DMS153 (cell line): ENCODE measurements at places on chromosomes 16 and 17.

GRCh38 chr16:79609861-79610260, 9.3 kb upstream of the MAF start:
- DNase-seq: no peak

- DNase-seq: no peak
Observed at GRCh38 chr17:31015639-31016038, 44.8 kb downstream of the RNF135 start.

DNA sequence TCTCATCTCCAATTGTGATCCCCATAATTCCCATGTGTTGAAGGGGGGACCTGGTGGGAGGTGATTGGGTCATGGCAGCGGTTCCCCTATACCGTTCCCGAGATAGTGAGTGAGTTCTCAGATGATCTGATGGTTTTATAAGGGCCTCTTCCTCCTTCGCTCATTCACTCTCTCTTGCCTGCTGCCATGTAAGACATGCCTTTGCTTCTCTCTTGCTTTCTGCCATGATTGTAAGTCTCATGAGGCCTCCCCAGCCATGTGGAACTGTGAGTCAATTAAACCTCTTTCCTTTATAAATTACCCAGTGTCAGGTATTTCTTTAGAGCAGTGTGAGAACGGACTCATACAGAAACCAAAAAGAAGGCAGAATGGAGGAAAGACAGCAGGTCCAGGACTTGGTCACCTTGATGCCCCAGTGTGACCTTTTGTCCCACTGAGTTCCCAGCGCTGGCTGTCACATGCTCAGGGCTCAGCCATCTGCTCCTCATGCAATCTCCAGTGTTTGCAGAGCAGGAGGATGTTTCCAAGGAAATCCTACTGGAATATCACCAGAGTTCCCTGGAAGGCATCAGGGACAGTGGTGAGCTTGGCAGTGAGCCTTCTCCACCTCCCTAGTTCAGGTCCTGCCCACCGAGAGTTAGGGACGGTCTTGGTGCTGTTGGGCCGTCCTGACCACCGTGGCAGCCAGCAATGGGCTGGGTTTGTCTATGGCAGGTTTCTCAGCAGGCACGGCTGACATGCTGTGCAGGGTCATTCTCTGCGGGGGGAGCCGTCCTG, 96.7 kb downstream of the SEC14L1 start:
- no peak for DNase-seq

GRCh38 chr16:75983741-75984381, 257.6 kb upstream of the CPHXL start:
- DNase-seq: no peak

- no peak for DNase-seq
Observed at GRCh38 chr16:83946781-83947566, 6.1 kb upstream of the OSGIN1 start.

DNA sequence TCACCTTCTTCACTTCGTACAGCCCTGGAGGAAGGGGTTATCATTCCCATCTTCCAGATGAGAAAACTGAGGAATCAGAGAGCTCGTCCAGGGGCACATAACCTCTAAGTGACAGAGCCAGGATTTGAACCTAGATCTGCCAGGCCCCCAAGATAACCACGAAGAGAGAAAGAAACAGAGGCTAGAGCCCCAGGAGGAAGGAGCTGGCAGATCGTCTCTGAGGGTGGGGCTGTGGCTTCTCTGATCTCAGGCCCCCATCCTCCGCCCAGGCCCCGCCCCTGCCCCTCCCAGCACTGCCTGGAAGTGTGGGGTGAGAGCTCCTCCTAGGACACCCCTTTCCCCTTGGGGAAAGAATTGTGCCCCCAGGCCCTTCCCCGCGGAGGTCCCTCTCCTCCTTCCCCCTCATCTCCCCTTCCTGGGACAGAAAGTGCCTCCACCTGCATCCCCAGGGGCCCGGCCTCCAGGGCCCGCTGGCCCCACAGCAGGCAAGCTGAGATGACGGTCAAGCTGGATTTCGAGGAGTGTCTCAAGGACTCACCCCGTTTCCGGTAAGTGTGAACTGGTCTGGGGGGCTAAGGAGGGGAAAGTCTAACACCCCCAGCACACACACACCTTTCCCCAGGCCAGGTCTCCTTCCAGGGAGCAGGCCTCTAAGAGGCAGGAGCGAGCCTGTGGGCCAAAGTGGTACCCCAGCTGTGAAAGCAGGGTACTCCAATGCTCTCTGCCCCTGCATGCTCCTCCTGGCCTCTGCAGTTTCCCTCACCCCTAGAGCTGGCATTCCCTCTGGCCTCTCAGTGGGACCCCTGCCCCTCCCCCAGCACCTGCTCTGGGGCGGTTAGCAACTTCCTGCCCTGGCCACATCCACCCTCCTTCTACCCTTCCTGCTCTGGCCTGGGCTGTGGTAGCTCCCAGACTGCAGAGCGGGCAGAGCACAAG, at the start of gene ACAP1:
TSS of gene ACAP1 (plus strand) at position 290 of the 936 bp plus-strand sequence. CDS start at position 496, 206 bp downstream.
- DNase-seq: no peak

DNA sequence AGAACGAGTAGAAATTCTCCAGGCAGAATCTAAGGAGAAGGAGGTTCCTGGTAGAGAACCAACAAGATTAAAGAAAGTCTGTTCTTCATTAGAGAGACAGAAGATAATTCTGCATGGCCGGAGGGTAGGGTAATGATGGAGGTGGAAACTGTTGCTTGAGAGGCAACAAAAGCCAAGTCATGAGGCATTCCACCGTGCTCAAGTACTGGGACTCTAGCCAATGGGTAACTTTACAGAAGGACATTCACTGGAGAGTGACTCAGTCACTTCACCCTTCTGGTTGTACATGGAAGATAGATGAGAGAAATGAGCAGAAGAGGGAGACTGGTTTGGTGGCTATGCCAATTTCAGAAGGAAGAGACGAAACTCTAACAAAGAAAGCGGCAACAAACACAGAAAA, 53.6 kb upstream of the ANKFN1 start:
- DNase-seq: no peak

GRCh38 chr17:81050645-81051625, 16.0 kb downstream of the BAIAP2 start:
- DNase-seq: no peak

DNA sequence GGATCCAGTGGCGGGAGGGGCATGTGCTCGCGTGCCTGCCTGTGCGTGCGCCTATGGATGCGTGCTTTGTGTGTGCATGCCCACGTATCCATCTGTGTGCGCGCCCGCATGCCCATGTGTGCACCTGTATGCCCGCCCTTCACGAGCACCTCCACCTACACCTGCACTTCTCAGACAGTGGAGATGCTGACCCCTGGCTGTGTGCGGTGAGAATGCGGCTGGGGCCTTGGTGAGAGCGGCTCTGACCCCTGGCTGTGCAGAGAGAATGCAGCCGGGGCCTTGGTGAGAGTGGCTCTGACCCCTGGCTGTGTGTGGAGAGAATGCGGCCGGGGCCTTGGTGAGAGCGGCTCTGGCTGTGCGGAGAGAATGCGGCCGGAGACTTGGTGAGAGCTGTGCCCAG, 33.9 kb downstream of the AXIN1 start:
- no peak for DNase-seq

- DNase-seq: no peak
Observed at GRCh38 chr16:72013389-72013788, 4.8 kb downstream of the DHODH start.

DNA sequence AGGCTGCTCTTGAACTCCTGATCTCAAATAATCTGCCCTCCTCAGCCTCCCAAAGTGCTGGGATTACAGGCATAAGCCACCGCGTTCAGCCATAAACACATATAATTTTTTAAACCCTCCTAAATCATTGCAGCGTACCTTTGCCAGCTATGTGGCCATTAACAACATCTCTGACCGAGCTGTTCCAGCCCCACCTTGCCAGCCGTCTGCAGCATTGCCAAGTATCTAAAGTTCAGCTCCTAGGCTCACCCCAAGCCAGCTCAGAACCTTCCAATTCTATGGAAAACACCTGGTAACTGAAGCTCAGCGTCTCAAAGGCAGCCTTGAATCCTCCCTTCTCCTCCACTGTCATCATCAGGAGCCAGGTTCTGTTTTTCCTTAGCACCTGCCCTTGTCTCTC, 5.1 kb upstream of the MEIOB start:
- DNase-seq: no peak

DNA sequence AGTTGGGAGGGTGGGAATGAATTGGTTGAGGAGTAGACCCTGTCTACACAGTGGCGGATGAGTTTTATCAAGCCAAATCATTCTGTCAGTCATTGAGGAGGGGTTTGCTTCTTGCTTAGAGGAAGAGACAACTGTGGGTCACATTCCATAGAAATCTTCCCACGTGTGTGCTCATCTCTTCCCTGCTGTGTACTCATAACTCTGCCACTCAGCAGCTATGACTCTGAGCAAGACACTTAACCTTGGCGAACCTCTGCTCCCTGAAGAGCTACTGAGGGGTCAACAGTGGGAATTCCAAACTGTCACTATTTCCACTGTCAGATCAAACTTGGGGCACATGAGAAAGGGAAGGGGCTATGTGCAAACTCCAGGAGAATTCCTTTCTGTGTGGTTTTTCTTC, 72.6 kb upstream of the COX10 start:
- DNase-seq: no peak

DNA sequence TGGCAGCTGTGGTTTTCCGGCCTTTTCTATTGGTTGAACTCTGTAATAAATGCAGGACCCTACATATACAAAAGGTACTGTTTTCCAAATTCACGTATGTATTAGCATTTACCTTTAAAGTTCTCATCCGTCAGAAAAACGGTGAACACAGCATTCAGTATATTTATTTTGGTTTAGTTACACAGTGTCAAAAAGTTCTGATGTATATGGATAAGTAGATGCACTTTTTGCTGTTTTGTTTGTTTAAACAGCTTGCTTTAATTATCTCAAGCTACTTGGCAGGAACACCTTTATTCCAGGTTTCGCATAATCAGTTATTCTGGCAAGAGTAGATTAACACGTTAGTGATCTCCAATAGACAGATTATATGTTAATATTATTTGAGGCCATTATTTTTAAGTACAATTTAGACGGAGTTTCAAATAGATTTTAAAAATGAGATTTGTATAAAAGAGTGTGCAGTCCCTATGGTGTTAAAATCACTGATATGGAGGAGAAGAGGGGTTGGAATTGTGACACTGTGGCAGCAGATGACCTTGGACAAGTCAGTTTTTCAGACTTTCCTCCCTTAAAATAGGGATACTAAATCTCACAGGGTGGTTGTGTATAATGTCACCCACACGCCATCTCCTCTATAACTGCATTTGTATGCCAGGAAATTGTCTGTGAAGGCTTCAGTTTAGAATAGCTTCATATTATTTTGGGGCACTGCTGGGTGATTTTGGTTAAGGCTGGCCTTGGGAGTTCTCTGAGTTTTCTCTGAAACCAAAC, 2.1 kb downstream of the HERPUD1 start:
- DNase-seq: no peak

DNA sequence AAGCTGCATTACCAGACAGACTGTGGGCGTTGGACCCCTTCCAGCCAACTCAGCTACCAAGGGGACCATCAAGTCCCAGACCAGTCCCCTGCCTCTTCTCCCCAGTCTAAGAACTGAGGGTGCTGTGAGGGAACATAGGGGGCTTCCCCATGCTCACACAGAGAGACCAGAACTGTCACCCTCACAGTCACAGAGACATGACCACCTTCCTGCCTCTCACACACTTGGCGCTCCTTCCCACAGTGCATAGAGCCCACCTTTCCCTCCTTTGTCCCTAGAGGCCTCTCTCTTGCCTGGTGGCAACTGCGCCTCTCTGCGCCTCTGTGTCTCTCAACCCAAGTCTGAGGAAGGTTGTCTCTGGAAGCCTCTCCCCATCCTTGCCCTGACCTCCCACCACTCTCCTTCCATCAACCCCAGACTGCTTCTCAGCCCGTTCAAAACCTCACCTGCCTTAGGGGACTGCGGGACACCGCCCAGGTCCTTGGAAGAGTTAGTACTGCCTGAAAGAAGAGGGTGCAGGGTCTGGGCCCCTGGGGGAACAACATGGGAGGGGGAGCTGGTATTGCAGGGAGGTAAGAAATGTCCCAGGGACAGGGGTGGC, 6.1 kb upstream of the LHX1 start:
- no peak for DNase-seq

DNA sequence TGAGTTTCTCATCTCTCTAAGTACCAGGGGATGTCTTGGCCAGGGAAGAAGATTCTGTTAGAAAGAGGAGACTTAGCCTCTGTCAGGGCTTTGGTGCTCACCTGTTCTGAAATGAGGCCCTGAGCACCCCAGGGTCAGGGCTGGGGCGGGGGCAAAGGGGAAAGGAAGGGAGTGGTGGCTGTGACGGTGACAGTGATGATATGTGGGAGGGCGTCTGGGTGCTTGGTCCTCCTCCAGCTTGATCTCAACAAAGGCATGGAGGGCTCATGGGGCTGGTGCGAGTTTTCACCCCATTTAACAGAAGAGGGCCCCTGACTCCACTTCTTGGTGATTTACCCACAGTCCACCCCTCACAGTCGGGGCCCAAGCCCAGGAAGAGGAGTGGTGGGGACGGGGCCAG, 15.1 kb downstream of the SOX8 start:
- DNase-seq: no peak

GRCh38 chr17:19005137-19005773, 691 bp upstream of the FAM83G start:
- DNase-seq: no peak

DNA sequence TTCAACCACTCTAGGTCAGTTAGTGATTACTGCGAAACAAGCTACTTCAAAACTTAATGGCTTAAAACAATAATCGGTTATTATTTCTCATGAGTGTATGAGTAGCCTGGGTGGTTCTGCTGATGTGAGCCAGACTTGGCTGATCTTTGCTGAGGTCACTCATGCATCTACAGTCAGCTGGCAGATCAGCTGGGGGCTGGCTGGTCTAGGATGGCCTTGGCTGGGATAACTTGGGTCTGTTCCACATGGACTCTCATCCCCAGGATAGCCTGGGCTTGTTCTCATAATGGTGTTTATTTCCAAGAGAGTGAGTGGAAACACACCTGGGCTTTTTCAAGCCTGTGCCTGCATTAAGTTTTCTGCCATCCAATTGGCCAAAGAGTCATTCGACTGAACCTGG, 13.0 kb downstream of the CCDC182 start:
- DNase-seq: no peak

- no peak for DNase-seq
Observed at GRCh38 chr16:64590513-64590912, 531.4 kb downstream of the CDH11 start.

GRCh38 chr17:77566151-77566550, 392.4 kb upstream of the TNRC6C start:
- DNase-seq: no peak
